ENCODE measurements at places on chromosomes 5 and 9.

DNA sequence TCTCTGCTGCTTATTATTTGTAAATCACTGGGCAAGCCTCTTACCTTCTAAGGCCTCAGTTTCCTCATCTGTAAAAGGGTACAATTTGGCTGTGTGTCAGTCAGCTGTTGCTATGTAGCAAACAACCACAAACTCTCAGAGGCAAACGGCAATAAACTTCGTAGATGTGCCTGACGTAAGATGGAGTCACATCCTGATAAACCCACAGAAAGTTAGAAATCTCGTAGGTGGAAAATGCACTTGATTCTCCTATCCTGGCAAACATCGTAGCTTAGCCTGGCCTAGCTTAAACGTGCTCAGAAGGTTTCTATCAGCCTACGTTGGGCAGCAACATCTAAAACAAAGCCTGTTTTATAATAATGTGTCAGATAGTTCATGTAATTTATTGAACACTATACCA, 35.0 kb upstream of the UNC5A start:
- H3K36me3 ChIP-seq, result no peaks in the 10 kb centered on the region
- no peak for DNase-seq
- H3K4me3 ChIP-seq, result no peak overlapping the region
- H3K27me3 ChIP-seq, result peaks cover 12% of the 10 kb centered on the region
- H3K27ac ChIP-seq, result no peak overlapping the region

GRCh38 chr9:2727966-2728613, 10.8 kb downstream of the KCNV2 start:
- H3K4me3 ChIP-seq, result no peak overlapping the region
- no peak for DNase-seq
- no peaks in the 10 kb centered on the region for H3K36me3 ChIP-seq
- H3K4me1 ChIP-seq, result peaks cover 3% of the 10 kb centered on the region
- no peaks in the 10 kb centered on the region for H3K27me3 ChIP-seq
- H3K27ac ChIP-seq, result peak overlapping the region; percentile 46

GRCh38 chr9:132840980-132841379, 37.1 kb downstream of the AK8 start:
- H3K4me1 ChIP-seq, result no peaks in the 10 kb centered on the region
- H3K27me3 ChIP-seq, result no peaks in the 10 kb centered on the region
- no peaks in the 10 kb centered on the region for H3K36me3 ChIP-seq
- DNase-seq, result no peak

- peaks cover 45% of the 10 kb centered on the region for H3K36me3 ChIP-seq
- H3K27me3 ChIP-seq, result no peaks in the 10 kb centered on the region
- no peak for DNase-seq
- H3K4me3 ChIP-seq, result no peak overlapping the region
- H3K27ac ChIP-seq, result no peak overlapping the region
These were observed 61.4 kb downstream of the WDR41 start for GRCh38 chr5:77430726-77431125.

- no peaks in the 10 kb centered on the region for H3K36me3 ChIP-seq
- DNase-seq, result no peak
- H3K27me3 ChIP-seq, result peaks cover 19% of the 10 kb centered on the region
- no peak overlapping the region for H3K4me3 ChIP-seq
These were observed 49.1 kb downstream of the NXNL2 start for GRCh38 chr9:88583901-88584596.

- H3K36me3 ChIP-seq, result no peaks in the 10 kb centered on the region
- H3K27me3 ChIP-seq, result no peaks in the 10 kb centered on the region
- no peaks in the 10 kb centered on the region for H3K4me1 ChIP-seq
- no peak overlapping the region for H3K27ac ChIP-seq
- no peak overlapping the region for H3K4me3 ChIP-seq
These were observed 1010.2 kb upstream of the DMAC1 start for GRCh38 chr9:8809741-8810140.

DNA sequence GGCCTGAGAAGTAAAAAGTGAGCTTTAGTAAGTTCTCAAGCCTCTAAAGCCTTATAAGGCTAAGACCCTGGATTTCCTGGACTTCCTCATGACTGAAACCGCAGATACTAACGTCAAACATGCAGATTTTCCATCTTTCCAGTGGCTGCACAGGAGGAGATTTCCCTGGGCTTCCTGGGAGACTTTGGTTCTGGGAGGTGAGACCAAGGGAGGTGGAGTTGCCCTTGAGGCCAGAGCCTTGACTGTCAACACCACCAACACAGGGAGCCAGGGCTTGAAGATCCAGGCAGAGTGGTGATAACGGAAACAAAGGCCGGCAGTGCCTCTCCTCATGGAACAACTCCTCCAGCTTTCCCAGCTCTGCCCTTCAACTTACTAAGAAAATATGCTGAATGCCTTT, 144.7 kb upstream of the LRRTM2 start:
- no peak overlapping the region for H3K27ac ChIP-seq
- no peaks in the 10 kb centered on the region for H3K4me1 ChIP-seq
- H3K4me3 ChIP-seq, result no peak overlapping the region
- no peaks in the 10 kb centered on the region for H3K27me3 ChIP-seq
- DNase-seq, result no peak
